ENCODE measurements at places on chromosomes 4 and X. TPM values are rescaled to one million over a fixed set of nuclear protein-coding genes. Genes with fewer than 3 reads are reported as not detected.

- DNase-seq: no peak
These were observed 2.3 kb downstream of the PLAC8 start for GRCh38 chr4:83112231-83112630.

GRCh38 chrX:110851780-110852179 lies 56.2 kb upstream of the CHRDL1 start:
- peak; percentile 46 for DNase-seq

DNA sequence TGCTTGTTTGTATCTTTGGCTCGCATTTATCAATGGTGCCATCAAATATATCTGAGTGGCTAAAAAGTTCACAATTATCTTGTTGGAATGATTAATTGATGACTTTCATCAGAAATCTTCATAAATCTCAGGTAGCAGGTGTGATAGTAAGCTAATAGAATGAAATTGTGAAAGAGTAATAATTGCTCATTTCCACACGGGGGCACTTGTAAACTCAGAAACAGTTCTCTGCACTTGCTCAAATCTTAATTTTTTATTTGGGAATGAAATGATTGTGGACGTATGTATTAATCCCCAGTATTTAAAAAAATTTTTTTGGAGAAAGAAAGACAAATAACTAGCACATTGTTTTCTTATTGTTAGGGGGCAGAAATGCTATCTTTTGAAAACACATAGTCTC lies 132.8 kb downstream of the DTHD1 start:
- peak; percentile 31 for DNase-seq

- no peak for DNase-seq
These were observed 44.6 kb upstream of the HGFAC start for GRCh38 chr4:3397128-3397527.

DNA sequence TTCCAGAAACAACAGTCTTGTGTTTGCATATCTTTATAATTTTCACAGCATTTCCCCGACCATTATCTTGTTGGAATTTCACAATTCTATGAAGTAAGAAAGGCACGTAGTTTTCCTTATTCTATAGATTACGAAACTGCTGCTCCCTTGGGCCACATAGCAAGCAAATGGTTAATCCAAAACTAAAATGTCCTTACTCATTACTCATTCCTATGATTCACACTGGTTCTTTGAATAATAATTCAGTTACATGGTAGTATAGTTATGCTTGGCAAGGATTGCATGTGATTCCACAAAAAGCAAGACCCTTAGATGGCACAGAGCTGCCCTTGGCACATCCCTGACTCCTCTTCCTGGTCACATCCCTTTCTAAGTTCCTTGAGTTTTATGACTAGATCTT lies 51.2 kb downstream of the OR13H1 start:
- DNase-seq: peak; percentile 38

- peak; percentile 75 for DNase-seq
These were observed 66.4 kb upstream of the MAOA start for GRCh38 chrX:43589735-43590134.

GRCh38 chrX:108699368-108699767 lies 37.0 kb downstream of the IRS4 start:
- DNase-seq: peak; percentile 45

DNA sequence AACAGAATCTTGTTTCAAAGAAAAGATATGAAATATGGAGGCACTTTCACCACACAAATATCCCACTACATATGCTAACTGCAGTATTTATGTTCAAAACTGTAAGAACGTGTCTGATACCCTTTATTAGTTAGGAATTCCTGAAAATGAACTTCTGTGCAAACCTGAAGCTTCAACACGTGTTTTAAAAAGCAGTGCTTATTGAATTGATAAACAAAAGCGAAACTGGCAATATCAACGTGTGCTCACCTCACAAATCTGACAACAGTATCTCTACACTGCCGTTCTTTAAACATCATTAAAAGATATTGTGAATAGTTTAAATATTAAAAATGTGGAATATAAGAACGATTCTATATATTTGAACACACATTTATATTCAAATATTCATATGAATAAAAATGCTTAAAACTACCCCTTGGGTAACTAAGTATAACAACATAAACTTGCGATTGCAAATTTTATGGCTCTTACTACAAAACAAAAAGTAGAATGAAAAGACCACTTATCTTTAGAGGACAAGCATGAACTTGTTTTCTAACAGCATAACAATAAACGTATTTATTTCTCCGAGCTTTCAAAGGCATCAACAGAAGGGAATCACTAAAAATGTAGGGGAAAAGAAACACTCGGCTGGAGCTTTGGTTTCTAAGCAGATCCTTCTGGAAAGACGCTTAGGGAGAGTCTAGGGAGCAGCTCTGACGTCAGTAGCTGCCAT lies at the start of gene LRP2BP:
TSS of gene LRP2BP (minus strand) at position 687 of the 718 bp plus-strand sequence. CDS start 17,738 bp downstream, outside the sequence.
- peak; percentile 84 for DNase-seq

DNA sequence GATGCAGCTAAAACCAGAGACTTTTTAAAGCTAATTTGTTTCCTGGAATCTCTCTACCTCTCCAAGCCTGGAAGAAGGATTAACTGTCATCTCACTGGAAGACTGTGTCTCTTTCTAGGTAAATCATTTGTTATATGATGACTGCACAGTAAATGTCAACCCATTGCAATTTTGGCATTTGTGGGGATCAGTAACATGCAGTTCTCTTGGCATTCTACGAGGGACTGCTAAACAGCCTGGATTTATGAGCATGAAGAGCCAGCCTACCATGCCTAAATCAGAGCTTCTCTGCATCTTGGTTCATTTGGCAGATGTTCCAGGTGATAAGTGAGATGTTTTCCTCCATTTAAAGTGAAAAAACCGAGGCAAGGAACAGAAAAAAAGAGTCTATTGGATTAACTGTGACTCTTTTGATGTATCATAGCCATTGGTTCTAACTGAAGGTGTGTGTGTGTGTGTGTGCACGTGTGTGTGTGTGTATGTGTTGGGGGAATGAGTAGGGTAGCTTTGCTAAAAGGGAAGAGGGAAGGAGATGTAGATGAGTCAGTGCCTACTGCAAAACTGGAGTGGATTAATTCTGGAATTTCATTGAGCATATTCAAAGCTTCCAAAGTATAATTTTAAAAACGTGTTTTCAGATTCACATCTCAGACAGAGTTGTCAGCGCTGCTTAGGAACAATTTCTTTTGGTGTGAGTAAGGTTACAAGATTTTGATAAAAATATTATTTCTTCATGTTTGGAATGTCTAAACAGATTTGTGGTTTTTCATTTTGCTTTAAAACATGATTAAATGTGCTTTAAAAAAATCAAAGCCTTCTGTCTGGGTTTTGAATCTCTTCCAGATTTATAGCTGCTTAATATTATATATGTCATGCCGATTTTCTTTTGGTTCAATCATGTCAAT lies 123.2 kb upstream of the LNX1 start:
- DNase-seq: no peak

DNA sequence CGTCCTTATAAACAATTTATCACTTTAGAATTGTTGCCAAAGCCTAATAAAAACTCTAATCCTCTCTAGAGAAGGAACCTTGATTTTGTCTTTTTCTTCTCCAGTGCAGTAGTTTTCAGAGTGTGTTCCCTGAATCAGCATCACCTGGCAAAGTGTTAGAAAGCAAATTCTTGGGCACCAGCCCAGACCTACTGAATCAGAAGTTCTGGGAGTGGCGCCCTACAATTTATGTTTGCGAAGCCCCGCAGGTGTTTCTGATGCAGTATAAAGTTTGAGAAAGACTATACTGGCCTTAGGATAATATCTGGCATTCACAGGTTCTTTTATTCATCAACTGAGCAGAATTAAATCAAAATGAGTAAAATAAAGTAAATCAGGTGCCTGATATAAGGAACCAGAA lies 645.8 kb upstream of the ATOH1 start:
- DNase-seq: peak; percentile 84

DNA sequence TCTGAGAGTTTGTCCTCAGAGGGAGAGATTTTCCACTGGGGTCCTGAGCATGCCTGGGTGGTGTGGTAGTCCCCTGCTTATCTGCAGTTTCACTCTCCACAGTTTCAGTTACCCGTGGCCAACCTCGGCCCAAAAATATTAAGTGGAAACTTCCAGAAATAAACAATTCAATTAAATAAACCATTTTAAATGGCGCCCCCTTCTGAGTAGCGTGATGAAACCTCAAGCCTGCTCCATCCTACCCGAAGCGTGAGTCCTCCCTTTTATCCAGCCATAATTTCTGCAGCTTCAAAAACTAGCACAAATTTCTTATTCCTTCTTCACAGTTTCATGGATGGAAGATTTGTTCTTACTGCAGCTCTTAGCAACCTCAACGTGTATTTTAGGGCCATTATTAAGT lies 26.7 kb downstream of the PNMA6E start:
- no peak for DNase-seq

DNA sequence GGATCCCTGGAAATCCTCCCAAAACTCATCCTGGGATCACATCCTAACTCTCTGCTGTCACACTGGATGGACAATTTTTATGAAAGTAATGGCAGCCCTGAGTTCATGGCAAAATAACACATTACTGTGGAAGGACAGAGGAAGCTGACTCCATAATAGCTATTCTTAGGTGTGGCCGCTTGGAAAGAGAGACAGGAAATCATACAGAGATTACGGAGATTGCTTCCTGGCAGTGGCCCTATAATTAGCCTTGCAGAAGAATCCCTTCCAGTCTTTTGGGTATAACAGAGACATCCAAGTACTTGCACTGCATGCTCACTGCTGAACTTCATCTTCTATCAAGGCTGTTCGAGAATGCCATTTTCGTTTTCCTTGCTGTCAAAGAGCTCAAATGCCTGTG lies 133.1 kb upstream of the VCX start:
- DNase-seq: no peak

- DNase-seq: peak; percentile 52
These were observed 5.7 kb downstream of the PLP2 start for GRCh38 chrX:49177338-49177833.

GRCh38 chr4:134722306-134722705 lies 520.7 kb upstream of the PABPC4L start:
- DNase-seq: no peak

DNA sequence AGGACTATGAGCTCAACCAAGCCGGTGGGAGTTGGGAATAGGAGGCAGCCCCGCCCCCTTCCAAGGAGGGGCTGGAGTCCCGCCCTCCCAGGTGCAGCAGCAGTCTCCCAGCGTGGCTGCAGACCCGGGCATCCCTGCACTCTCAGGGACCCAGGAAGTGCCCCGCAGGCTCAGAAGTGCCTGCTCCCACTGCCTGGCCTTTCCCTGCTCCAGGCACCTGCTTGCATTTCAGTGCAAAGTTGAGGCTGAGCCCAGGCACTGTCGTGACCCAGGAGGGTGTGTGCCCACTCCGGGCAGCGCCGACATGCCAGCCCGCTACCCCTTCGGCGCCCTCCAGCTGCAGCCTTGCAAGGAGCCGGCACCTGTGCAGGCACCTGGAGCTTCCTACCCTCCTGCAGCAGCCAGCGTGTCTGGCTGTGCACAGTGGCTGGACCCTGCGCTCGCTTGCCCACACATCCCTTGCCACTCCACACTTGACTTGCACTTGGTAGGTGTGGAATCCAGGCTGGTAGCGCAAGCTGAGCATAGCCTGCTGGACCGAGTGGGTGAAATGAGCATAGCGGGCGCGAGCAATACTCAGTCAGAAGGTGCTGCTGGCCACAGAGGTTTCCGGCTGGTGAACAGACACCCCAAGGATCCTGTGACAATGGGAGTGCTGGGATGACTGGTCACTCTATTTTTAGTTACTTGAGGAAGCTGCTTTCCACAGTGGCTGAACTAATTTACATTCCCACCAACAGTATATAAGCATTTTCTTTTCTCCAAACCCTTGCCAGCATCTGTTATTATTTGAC lies 236.3 kb downstream of the PCDH10 start:
- DNase-seq: no peak

- DNase-seq: peak; percentile 18
These were observed 553 bp downstream of the SEPTIN6 start for GRCh38 chrX:119692191-119693039.

GRCh38 chrX:24231131-24231540 lies 81.6 kb downstream of the ZFX start:
- peak; percentile 71 for DNase-seq

DNA sequence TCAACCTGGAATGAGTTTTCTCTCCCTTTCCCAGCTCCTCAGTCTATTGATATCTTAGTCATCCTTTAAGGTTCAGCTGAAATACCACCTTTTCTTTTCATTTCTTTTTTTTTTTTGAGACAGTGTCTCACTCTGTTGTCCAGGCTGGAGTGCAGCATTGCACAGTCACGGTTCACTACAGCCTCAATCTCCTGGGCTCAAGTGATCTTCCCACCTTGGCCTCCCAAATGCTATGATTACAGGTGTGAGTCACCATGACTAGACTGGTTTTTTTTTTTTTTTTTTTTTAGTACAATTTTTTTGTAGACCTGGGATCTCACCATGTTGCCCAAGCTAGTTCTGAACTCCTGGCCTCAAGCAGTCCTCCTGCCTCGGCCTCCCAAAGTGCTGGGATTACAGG lies 28.9 kb downstream of the AFF1 start:
- peak; percentile 82 for DNase-seq

DNA sequence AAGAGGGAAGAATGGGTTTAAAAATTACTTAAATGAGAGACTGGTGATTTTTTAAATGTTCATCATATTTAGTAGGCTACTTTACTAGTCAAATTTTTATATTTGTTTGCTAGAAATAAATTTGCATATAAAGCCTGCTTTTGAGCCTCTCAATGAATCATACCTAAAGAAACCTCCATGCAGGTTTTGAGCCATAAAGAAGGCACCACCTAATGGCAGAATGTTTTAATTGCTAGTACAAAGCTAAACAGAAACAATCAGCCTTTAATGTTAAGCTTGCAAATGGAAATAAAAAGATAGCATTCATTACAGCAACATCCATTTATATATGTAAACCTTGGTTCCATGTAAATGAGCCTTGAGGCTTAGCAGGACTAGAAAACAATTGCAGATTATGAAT lies 989.7 kb downstream of the CCSER1 start:
- peak; percentile 62 for DNase-seq

- DNase-seq: no peak
These were observed 296.3 kb upstream of the KLF3 start for GRCh38 chr4:38367642-38368174.

DNA sequence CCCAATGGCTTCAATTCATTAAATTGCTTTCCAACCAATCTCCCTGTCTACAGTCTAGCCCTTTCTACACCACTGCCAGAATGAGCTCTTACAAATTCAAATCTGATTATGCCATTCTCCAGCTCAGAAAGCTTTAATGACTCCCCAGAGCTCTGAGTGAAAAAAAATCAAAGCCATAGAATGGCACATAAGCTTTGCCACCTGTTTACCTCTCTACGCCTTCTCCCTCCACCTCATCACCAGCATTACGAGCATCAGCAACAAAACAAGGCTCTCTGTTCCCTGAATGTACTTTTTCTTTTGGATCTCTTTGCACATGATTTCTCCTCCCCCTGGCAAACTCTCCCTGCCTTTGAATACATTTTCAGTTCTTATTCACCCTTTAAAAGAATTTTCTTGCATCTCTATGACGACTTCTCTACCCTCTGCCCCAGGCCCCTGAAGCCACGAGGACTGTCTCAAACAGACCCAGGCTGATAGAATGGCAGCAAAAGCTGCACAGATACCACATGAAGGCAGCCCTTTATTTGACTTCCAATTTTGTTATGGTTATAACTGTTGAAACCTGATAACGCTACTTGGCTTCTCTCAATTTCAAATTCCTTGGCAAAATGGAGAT lies 516.0 kb downstream of the PCDH7 start:
- no peak for DNase-seq

- no peak for DNase-seq
These were observed 35.0 kb upstream of the CLCN4 start for GRCh38 chrX:10121787-10122186.

GRCh38 chrX:11836284-11836683 lies 78.2 kb downstream of the MSL3 start:
- peak; percentile 42 for DNase-seq

The DIPK2B gene
- total RNA-seq: not detected

The FAM184B gene
- not detected for total RNA-seq

The FABP2 gene
- not detected for total RNA-seq

The NUP62CL gene
- total RNA-seq: 3.9 TPM

Data from bronchial epithelial cell (primary cell).